ENCODE measurements at places on chromosomes 1 and 21.

- DNase-seq, result no peak
Observed at GRCh38 chr1:222057162-222057561, 315.3 kb upstream of the DUSP10 start.

GRCh38 chr1:22969304-22969709 is 3.4 kb downstream of the LACTBL1 start:
- DNase-seq, result no peak

- no peak for DNase-seq
Observed at GRCh38 chr21:28442624-28443023, 550.1 kb downstream of the LTN1 start.

DNA sequence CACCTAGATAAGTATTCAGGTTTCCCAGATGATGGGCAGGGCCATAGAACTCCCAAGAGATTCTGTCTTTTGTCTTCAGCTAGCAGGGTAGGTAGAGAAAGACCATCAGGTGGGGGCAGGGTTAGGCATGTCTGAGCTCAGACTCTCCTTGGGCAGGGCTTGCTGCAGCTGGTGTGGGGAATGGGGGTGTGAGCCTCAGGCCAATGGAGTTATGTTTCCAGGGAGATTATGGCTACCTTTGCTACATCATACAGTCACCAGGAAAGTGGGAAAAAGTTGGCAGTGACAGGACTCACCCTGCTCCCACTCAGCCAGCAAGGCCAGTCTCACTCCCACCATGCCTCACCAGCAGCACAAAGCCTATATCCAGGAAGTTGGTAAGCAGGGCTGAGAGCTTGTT is 77.8 kb downstream of the DRAM2 start:
- no peak for DNase-seq

GRCh38 chr1:76998582-76999223 is 131.4 kb downstream of the ST6GALNAC5 start:
- no peak for DNase-seq

DNA sequence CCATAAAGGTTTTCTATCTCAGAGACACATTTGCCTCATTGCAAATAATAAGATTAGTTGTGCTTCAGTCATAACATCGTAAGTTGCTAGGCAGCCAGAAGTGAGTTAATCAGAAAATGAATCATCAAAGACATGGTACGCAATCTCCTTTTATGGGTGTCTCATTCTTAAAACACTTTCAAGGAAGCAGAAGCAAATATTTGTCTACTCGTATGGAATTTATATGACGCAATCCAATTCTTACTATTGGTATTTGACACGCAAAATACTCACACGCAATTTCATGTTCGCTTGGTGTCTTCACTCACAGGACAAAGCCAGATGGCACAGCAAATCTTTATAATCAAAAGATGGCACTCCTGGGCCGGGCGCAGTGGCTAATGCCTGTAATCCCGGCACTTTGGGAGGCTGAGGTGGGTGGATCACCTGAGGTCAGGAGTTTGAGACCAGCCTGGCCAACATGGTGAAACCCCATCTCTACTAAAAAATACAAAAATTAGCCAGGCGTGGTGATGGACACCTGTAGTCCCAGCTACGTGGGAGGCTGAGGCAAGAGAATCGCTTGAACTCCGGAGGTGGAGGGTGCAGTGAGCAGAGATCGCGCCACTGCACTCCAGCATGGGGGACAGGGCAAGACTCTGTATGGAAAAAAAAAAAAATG is 56.4 kb downstream of the HLCS start:
- DNase-seq, result no peak

GRCh38 chr21:42215942-42216725 is 2.8 kb upstream of the ABCG1 start:
- DNase-seq, result no peak

DNA sequence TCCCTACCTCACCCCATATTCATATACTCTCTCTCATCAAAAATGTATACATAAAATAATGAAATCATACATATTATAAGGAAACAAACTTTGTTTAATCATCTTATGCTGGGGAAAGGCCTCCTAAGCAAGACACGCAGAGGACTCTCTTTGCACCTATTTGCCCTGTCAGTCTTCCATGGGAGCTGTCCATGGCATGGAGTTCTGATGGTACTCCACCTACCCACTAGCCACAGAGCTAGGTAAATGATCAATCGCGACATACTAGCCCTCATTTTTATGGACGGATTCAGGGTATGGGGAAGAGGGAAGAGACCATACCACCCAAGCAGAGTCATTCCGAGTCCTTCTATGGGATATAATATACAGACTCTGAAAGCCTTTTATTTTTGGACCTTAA is 131.0 kb downstream of the CSMD2 start:
- no peak for DNase-seq

DNA sequence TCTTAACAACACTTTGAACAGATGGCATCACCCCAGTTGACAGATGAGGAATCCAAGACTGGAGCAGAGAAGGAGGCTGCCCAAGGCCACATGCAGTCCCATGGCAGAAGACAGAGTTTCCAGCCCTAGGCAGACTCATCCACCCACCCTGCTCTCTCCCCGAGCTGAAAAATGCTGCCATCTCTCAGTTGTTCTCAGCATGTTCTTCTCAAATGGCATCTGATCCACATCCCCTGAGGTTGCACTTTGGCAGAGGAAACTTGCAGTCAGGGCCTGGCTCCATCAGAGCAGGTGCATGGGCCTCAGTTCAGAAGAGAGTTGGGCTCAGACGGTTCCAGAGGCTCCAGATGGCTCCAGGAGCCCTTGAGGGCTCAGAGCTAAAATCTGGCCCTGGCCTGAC is 709.4 kb downstream of the MATN1 start:
- DNase-seq, result no peak
